ENCODE measurements at places on chromosomes 6 and 20. TPM values are rescaled to one million over a fixed set of nuclear protein-coding genes. Genes with fewer than 3 reads are reported as not detected.
A peak's percentile ranks its signal among the peaks of the same experiment; 100 is the strongest.

DNA sequence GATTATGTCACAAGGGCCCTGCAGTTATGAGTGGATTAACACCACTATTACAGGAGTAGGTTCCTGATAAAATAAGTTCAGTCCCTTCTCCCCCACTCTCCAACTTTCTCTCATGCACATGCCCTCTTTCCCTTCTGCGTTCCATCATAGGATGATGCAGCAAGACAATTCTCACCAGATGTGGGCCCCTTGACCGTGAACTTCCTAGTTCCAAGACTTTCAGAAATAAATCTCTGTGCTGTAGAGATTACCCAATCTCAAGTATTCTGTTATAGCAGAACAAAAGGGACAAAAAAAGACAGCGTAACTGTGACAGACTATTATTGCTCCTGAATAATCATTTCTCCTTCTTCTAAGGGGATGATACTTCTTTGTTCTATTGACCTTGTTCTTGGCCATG lies 33.8 kb upstream of the TMEM244 start:
- H3K27me3 ChIP-seq = no peaks in the 10 kb centered on the region
- DNase-seq = no peak
- no peak overlapping the region for H3K27ac ChIP-seq

- no peak overlapping the region for H3K27ac ChIP-seq
- peak; percentile 36 for DNase-seq
- no peaks in the 10 kb centered on the region for H3K27me3 ChIP-seq
- H3K36me3 ChIP-seq = no peaks in the 10 kb centered on the region
These were observed 51.5 kb downstream of the CTCFL start for GRCh38 chr20:57473246-57474048.

GRCh38 chr6:170365593-170365992 lies 59.0 kb downstream of the FAM120B start:
- DNase-seq = no peak
- H3K27ac ChIP-seq = no peak overlapping the region
- peaks cover 6% of the 10 kb centered on the region for H3K36me3 ChIP-seq
- H3K4me3 ChIP-seq = no peak overlapping the region
- peaks cover 6% of the 10 kb centered on the region for H3K4me1 ChIP-seq
- H3K27me3 ChIP-seq = no peaks in the 10 kb centered on the region

The CRISP2 gene
- not detected for total RNA-seq

DNA sequence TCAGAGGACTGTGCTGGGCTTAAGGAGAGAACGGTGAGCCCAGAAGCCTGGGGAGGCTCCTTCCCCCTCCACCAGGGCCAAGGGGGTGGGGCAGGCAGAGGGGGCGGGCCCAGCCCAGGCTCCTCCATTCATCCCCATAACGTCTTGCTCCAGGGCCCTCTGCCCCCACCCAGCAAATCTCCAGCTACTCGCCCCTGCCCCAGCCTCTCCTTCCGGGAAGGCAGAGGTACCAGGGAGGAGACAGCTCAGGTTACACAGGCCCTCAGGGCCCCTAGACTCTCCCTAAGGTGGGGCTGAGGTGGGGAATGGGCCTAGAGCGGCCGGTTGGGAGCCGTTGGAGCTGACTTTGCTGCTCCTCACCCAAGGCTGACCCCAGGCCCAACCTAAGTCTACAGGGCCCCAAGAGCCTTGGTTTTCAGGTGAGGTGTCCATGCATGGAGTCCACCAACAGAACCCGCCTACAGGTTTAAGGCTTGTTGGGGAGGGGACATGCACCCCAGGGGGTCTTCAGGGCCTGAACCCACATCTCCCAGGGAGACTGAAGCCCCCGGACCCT lies 1.2 kb downstream of the LAMA5 start:
- no peak overlapping the region for H3K4me3 ChIP-seq
- peaks cover 2% of the 10 kb centered on the region for H3K4me1 ChIP-seq
- H3K27ac ChIP-seq = no peak overlapping the region
- no peaks in the 10 kb centered on the region for H3K36me3 ChIP-seq

The AGPAT4 gene
- 5.6 TPM for total RNA-seq

GRCh38 chr20:45823949-45824835 lies 2.9 kb downstream of the TNNC2 start:
- DNase-seq = peak; percentile 72
- peaks cover 14% of the 10 kb centered on the region for H3K4me1 ChIP-seq
